ENCODE measurements at places on chromosomes 11 and 22. TPM values are rescaled to one million over a fixed set of nuclear protein-coding genes. Genes with fewer than 3 reads are reported as not detected.
A peak's percentile ranks its signal among the peaks of the same experiment; 100 is the strongest.

DNA sequence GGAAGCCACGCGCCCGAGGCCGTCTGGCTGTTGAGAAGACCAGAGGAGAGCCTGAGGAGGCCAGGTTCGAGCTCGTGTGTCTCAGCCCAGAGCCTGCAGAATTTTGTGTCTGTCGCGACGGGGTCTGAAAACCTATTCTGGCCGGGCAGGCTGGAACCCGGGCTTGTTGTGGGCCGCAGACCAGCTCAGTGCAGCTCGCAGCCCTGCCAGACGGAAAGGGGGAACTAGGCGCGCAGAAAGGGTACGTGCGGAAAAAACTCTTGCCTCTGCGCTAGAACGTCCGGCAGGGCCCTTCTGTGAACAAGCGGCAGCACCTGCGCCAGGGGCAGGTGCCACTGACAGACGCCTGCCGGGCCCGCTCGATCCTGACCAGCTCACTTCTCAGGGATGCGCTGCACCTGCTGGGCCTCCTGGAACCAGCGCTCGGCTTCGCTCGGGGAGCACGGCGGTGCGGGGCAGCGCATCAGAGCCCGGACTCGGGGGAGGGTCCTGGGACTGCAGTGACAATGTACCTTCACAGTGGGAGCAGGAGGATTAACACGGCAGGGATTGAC is 409.3 kb downstream of the BRD1 start:
- DNase-seq, result no peak
- H3K36me3 ChIP-seq, result no peaks in the 10 kb centered on the region
- no peak overlapping the region for H3K27ac ChIP-seq

DNA sequence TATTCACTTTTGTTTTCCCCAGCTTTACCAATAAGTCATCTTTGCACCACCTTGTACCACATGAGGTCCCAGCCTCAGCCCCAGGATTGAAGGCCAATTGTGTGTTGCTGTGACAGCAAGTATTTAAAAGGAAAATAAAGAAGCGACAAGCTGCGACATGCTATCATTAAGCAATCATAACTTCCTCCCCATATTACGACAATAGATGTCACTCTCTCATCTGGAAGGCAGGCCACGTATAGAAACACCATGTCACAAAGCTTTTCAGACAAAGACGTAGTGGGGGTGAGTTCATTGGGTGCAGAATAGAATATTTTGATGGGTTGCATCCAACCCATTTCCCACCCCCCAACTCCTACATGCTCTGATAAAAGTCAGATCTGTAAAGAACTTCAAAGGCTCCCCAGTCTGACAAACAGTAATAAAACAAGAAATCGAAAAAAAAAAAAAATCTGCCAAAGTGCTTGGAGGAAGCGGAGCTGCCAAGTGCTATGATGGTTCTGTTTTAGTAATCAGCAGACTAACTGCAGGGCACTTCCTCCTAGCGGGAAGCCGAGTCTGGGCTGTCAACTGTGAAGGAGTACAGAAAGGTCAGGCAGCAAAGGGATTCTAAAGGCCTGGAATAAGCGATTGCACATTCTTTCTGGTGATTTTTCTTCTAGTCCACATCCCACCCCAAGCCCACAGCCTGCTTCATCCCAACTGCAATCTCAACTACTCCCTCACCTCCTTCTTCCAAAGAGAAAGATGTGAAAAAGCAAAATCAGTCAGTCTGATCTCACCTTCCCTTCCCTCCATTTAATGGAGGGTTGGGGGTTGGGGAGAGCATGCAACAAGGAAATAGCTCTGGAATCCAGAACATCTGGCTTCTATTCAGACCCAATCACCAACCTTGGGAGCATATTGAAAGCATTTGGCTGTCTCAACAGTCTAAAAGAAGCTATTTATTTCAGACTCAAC is 131.4 kb upstream of the UBASH3B start:
- no peak overlapping the region for H3K4me3 ChIP-seq
- H3K27me3 ChIP-seq, result no peaks in the 10 kb centered on the region
- no peak for DNase-seq
- H3K4me1 ChIP-seq, result no peaks in the 10 kb centered on the region

The VEGFB gene
- total RNA-seq, result 81.8 TPM

GRCh38 chr22:30667494-30668385 is at the start of gene DUSP18:
TSS of gene DUSP18 (minus strand) at chr22:30667875. CDS start at chr22:30664003, 3,872 bp downstream.
- H3K27ac ChIP-seq, result no peak within 1 kb of the TSS
- H3K4me1 ChIP-seq, result no peaks in the 10 kb centered on the region
- H3K4me3 ChIP-seq, result peak within 1 kb of the TSS; percentile 84
- no peaks in the 10 kb centered on the region for H3K36me3 ChIP-seq
- no peaks in the 10 kb centered on the region for H3K27me3 ChIP-seq

The DEPDC7 gene
- 1.1 TPM for total RNA-seq

DNA sequence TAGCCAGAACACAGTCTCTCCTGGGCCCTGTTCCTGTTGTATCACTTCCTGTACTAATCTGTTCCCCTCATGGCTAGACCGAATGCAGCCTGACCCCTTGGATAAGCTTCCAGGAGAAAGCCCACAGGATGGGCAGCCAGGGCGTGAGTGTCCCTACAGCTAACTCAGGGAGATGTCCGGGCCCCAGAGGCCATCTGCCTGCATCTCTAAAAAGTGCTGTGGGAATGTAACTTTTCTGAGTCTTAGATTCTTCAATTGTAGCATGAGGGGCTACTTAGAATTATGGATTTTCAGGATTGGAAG is 7.7 kb upstream of the MALAT1 start:
- no peak for DNase-seq
- H3K27ac ChIP-seq, result peak overlapping the region; percentile 99

All from thoracic aorta (tissue), 2 donors.